NCI-H1048 (cell line): ENCODE measurements at places on chromosomes 6 and 20.

GRCh38 chr20:6940876-6941275, 173.4 kb downstream of the BMP2 start:
- DNase-seq, result no peak

GRCh38 chr6:133594652-133595110, 294.2 kb upstream of the TCF21 start:
- no peak for DNase-seq

DNA sequence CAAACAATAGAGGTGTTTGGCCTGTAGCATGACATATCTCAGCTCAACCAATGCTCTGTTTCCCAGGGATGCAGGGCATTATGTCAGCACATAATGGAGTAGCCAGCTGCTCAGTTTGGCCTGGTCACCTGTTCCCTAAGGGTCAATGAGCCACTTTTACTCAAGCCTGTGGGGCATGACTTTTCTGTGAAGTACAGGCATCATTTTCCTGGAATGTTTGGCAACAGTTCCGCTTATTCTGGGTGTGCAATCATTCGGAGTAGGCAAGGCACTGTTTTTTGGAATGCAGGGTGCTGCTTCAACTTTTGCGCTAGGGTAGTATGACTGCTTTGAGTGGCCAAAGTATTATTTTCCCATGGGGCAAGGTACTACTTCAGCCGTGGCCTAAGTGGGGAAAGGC, 665.4 kb downstream of the EPHA7 start:
- no peak for DNase-seq

- no peak for DNase-seq
Measured at GRCh38 chr6:138403324-138403800, 661 bp upstream of the HEBP2 start.

DNA sequence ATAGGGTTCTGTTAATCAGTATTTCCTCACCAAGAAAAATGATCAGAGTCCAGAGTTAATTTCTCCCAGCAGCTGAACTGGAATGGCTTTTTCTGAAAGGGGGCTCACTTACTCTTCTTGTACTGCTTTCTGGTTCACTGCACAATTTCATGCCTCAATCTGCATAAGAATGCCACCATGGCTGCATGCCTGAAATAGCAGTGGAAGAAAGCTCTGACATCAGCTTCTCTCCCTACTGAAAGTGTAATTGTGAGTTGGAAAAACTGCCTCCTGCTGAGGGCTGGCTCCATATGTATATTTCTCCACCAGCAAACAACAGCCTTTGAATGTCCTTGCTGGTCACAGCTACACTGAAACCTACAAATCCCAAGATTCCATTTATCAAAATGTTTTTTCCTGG, 1027.2 kb upstream of the GJE1 start:
- no peak for DNase-seq

DNA sequence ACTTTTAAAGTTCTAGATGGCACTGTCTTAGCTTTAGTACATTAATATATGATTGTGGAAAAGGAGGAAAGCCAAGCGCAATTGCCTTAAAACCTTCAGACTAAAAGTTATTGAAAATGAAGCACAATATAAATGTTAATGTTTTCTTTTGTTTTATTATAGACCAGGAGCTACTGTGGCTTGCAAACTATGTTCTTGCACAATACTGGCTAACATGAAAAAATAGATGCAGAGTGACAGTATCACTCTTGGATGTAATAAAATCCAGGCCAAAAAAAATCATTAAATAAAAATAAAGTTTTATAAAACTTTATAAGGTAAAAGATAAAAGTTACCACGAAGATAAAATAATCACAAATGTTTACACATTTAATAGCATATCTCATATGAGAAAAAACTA, 18.3 kb upstream of the PLN start:
- no peak for DNase-seq

- DNase-seq, result no peak
Measured at GRCh38 chr20:49568278-49569151, 578 bp upstream of the PTGIS start.

DNA sequence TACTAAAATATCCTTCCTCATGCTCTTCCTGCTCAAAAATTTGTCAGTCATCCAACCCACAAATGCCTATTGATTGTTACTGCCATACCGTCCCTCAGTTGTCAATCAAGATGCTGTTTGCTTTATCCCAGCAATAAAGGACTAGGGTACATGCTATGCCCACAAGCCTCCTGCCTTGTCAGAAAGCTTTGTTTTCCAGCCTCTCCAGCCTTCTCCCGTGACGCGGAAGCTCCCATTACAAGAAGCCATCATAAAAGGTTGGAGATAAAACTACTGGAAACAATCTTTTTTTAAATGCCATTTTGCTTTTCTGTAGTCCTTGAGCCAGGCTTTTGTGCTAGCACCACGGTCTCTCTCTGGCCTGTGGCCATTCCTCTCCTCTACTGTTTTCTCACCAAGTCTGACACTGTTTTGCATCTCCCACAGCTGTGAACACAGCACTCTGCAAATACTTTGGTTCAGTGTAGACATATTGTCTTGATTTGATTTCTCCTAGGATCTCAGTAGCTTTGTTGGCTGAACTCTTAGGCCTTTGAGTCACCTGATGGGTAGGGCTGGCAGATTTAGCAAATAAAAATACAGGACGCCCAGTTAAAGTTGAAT, 495.7 kb upstream of the JARID2 start:
- no peak for DNase-seq

GRCh38 chr20:56447227-56447626, 21.2 kb upstream of the RTF2 start:
- DNase-seq, result no peak

GRCh38 chr6:151659212-151659611, 148.3 kb upstream of the ESR1 start:
- no peak for DNase-seq

DNA sequence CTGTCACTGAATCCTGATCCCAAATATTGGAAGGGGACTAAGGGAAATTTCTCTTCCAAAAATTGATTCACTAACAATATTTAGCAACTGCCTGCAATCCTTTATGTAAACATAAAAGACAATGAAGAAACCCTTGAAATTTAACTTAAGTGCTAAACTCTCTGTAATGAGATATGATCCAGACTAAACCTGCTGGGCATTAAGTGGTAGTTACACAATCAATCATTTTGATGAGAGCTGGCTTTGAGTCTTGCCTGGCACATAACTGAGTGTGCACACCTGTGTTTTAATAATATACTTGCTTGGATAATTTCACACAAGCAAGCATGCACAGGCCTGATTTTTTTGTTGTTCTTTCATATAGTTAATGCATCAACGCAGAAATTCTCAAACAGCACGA, 9.8 kb upstream of the ZFP64 start:
- no peak for DNase-seq

DNA sequence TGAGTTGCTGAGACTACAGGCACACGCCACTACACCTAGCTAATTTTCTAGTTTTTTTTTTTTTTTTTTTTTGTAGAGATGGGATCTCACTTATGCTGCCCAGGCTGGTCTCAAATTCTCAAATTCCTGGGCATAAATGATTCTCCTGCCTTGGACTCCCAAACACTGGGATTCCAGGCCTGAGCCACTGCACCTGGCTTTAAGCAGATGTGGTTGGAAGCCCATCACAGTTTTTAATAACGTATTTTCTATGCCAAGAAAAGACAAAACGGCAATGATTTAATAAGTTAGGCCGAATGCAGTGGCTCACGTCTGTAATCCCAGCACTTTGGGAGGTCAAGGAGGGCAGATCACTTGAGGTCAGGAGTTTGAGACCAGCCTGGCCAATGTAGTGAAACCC, 456.6 kb downstream of the PRKN start:
- no peak for DNase-seq

DNA sequence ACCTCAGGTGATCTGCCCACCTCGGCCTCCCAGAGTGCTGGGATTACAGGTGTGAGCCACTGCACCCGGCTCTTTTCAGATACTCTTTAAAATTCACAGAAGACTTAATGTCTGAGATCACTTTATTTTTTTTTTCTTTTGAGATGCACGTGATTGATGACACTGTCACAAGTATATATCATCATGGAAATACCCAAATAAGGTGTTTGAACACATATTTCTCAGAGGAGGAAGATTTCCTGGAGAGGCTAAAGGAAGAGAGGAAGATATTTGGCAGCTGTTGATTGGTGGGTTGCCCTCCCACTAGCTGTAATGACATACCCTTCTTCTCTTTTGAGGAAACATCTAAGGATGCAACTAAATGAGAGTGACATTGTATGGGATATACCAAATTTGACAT, 225.9 kb upstream of the CITED2 start:
- no peak for DNase-seq

DNA sequence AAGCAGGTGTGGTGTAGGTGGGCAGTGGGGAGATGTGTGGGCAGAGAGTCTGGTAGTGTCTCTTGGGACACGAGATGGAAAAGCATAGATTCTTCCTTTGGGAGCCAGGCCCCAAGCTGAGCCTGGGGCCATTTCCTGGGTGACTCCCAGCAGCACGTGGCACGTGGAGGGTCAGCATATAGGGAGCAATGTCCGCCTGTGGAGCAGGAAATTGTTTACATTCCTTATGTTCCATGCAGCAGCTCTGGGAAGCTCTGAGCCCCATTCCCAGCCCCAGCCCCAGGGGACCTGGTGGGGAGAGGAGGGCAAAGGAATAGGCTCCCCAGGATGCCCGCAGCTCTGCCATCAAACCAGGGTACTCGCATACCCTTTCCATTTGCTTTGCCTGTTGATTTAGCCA, 57.6 kb downstream of the DAAM2 start:
- no peak for DNase-seq

DNA sequence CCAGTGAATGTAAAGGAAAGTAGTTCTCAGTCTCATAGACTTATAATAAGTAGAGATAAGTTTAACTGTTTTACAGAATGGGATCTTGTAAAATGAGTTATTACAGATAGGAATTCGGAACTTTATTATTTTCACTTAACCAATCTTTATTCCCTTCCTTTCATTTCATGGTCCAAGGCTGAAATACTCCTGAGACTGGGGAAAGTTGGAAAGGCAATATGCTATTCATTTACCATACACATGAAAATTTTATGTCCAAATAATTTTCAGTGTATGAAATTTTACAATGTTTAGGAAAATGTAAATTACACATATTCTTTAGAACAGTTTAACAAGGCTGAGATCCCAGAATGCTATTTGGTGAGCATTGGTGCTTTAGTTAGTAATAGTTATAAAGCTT, 62.3 kb downstream of the HMGCLL1 start:
- no peak for DNase-seq

GRCh38 chr6:13375360-13375878, 47.1 kb upstream of the TBC1D7 start:
- DNase-seq, result no peak

DNA sequence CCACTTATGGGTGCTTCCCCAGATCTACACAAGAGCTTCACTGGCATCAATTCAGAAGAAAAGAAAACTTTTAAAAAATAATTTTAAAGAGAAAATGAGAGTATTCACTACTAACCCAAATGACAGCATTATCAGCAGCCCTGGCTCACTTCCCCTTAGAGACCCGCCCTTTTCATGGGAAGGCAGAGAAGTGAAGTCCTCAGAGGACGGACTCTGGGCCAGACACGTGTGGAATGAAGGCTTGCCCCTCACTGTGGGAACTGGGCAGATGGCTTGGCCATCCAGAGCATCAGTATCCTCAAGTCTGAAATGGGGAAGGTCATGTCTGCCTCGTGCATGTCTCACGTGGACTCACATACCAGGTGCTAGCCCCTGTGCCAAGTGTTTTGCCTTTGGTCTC, 63.5 kb downstream of the JAG1 start:
- no peak for DNase-seq

GRCh38 chr20:41034239-41034638, 5.6 kb downstream of the TOP1 start:
- no peak for DNase-seq

- no peak for DNase-seq
Measured at GRCh38 chr6:168909288-168909687, 344.4 kb downstream of the THBS2 start.

GRCh38 chr6:63868351-63868750, 232.7 kb downstream of the PHF3 start:
- DNase-seq, result no peak

- DNase-seq, result no peak
Measured at GRCh38 chr20:1998715-1999114, 4.9 kb upstream of the PDYN start.

GRCh38 chr6:14107711-14108494, 9.7 kb upstream of the CD83 start:
- DNase-seq, result no peak

GRCh38 chr6:114651611-114652010, 308.8 kb upstream of the HS3ST5 start:
- no peak for DNase-seq

- DNase-seq, result no peak
Measured at GRCh38 chr6:108142240-108142639, 23.6 kb upstream of the NR2E1 start.

DNA sequence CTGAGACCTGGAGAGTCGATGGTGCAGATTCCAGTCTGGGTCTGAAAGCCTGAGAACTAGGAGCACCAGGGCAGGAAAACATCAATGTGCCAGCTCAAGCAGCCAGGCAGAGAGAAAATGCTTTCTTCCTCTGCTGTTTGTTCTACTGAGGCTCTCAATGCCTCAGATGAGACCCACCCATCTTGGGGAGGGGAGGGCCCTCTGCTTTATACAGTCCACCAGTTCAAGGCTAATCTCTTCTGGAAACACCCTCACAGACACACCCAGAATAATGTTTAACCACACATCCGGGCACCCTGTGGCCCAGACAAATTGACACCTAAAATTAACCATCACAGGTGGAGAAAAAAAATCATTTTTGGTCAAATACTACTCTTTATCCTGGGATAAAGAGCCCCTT, 89.3 kb upstream of the SLC22A23 start:
- DNase-seq, result no peak

- DNase-seq, result no peak
Measured at GRCh38 chr20:8447262-8448120, 315.4 kb downstream of the PLCB1 start.

- no peak for DNase-seq
Measured at GRCh38 chr20:59461526-59461925, 142.8 kb upstream of the PHACTR3 start.

- DNase-seq, result no peak
Measured at GRCh38 chr6:161436106-161436876, 162.4 kb upstream of the AGPAT4 start.

DNA sequence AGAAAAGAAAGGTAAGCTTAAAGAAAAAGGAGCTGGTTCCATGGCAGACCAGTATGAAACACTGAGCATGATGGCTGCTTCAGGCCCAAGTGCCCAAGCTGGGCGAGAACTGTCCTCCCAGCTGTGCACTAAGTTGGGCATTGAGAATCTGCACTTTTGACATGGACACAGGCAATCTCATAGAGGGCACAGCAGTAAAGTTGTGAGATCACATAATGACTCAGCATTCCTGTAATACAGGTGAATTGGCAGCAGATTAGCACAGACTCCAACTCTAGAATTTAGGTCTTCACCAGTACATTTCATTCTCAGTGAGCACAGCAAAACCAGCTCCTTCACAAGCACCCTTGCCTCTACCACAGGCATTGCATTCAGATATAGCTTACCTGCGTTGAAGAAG, 343.4 kb downstream of the PKHD1 start:
- DNase-seq, result no peak

GRCh38 chr20:32522526-32522775, 62.7 kb downstream of the NOL4L start:
- no peak for DNase-seq

DNA sequence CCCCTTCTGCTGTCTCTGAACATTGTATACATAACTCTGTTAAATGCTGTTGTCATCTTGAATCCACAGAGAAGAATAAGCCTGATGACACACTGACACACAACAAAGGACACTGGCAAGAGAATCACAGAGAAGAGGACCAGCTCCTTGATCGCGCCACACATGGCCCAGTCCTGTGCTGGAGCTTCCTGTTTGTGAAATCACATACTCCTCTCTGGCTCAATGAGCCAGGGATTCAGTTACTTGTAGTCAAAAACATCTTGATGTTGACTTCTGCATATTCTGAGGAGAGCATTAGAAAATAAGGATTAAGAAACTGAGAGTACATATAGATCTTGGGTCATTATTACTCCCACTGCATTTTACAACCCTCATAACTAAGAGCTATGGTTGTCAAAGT, 100.1 kb downstream of the EPB41L2 start:
- DNase-seq, result no peak
